ENCODE measurements at places on chromosomes 2 and 18.

DNA sequence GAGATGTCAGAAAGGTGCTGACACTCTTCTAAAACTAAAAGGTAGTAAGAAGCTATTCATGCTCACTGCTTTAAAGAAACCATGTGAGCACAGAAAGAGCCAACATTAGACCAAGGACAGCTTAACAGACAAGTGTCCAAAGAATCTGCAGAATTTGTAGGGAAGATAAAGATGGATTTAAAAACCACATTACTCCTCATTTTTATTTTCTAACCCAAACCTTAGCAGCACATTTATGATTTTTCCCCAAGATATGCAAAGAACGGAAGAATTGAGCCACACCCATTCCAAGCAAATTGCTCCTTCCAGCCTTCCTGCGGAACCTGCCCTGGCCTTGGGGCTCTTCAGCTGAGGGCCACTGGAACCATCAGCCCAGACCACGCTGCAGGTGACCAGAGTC, 26.9 kb downstream of the MBP start:
- H3K4me1 ChIP-seq: peaks cover 59% of the 10 kb centered on the region
- H3K27ac ChIP-seq: no peak overlapping the region
- H3K36me3 ChIP-seq: no peaks in the 10 kb centered on the region
- H3K4me3 ChIP-seq: no peak overlapping the region
- H3K27me3 ChIP-seq: no peaks in the 10 kb centered on the region
- no peak for DNase-seq

- H3K27me3 ChIP-seq: no peaks in the 10 kb centered on the region
- DNase-seq: peak; percentile 58
- H3K36me3 ChIP-seq: no peaks in the 10 kb centered on the region
- peaks cover 29% of the 10 kb centered on the region for H3K4me1 ChIP-seq
- H3K4me3 ChIP-seq: peak overlapping the region; percentile 70
Measured at GRCh38 chr18:55422456-55423180, 165.4 kb downstream of the TCF4 start.

DNA sequence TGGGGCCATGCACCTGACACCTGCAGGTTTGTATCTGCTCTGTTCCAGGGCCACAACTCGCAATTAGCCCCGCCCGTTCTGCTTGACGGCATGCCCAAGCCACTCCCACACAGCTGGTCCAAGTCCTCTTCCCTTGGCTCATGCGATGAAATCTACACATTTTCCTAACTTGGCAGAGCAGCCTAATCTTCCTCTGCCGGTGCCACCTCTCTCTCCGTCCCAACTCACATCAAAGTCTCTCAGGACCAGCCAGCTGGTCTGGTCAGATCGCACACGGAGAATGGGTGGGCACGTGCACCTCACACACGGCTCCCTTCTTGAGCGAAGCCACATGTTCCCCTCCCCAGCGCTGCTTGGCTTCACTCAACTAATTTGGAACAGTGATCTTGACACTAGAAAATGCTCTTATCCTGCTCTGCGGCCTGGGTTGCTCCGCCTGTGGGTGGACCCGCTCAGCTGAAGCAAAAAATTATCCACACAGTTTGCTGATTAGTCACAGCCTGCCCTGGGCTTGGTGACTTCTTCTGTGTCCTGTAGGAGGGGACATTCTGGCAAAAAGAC, 176.7 kb downstream of the NRP2 start:
- DNase-seq: no peak
- no peak overlapping the region for H3K4me3 ChIP-seq
- no peaks in the 10 kb centered on the region for H3K4me1 ChIP-seq
- H3K36me3 ChIP-seq: no peaks in the 10 kb centered on the region

DNA sequence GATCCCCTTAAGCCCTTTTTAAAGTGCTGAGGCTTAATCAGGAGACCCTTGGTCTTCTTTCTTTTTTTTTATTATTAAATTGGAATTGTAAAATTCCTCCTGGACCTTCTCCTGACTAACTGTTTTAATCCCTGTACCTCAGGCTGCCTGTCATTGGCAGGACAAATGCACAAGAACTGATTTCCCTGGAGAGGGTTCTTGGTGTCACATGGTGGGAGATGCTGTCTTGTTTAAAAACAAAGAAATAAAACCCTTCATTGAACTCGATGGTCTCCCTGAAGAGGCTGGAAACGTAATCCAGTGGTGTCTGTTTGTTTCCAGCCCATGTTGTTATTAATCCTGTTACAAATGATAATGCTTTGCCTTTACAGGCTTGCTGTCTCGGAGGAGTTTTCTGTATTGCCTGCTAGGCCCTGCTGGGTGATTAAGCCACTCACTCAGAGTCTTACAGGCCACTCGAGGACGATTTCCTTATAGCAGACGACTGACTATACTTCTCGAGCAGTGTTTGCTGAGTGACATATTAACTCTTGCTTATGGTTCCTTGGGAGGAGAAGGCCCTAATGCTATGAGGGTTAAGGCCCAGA, 100.5 kb upstream of the MGAT5 start:
- no peaks in the 10 kb centered on the region for H3K27me3 ChIP-seq
- no peak overlapping the region for H3K27ac ChIP-seq
- no peaks in the 10 kb centered on the region for H3K4me1 ChIP-seq
- H3K4me3 ChIP-seq: no peak overlapping the region
- H3K36me3 ChIP-seq: no peaks in the 10 kb centered on the region
- DNase-seq: no peak

GRCh38 chr2:166539340-166540162, 45.5 kb upstream of the SCN7A start:
- H3K27me3 ChIP-seq: no peaks in the 10 kb centered on the region
- no peak for DNase-seq
- no peaks in the 10 kb centered on the region for H3K4me1 ChIP-seq
- no peaks in the 10 kb centered on the region for H3K36me3 ChIP-seq
- no peak overlapping the region for H3K27ac ChIP-seq
- H3K4me3 ChIP-seq: no peak overlapping the region

DNA sequence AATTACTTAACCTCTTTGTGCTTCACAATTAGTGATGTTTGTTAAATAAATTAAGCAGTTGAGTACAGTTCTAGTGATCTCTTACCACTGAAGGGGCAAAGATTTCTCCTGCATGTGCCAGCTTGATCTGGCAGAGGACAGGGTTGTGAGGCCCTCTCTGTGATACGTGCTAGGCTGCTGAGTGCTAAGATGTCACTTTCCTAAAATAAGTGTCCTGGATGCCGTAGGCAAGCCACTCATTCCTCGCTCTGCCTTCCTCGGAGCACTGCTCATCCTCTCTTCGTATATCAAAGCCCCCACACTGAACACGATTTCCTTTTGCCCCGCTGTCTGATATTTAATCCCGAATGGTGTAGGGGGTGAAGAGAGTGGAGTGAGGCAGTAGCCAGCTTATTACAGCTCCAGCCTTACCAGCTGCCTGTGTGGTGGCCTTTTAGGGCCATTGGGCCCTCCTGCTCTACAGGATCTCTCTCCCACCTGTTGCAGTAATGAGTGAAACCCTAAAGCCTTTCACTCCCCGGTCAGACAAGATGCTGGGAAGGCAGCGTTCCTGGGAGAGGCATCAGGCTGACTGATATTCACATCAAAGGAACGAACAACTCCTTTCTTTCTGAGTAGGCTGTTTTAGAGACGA, 40.5 kb downstream of the PTPRM start:
- peak overlapping the region; percentile 81 for H3K27ac ChIP-seq
- no peak overlapping the region for H3K4me3 ChIP-seq
- H3K4me1 ChIP-seq: peaks cover 23% of the 10 kb centered on the region
- H3K36me3 ChIP-seq: no peaks in the 10 kb centered on the region

DNA sequence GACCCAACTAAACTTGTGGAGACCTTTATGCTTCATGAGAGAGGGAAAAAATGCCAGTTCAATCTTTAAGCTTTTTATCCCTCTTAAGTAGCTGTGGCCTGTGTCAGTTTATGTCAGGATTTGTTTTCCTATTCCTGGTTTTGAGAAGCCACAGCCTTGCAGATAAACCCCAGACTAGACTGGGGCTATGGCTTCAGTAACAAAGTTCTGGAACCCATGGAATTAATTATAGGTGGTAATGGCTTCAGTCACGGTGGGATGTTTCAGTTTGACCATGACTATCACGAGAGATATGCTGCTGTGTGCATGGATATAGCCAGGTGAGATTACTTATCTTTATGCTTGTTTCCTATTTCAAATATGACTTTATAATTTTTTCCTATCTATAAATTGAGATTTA, 134.8 kb downstream of the RAPGEF4 start:
- H3K4me1 ChIP-seq: no peaks in the 10 kb centered on the region
- DNase-seq: no peak
- H3K27ac ChIP-seq: no peak overlapping the region
- no peak overlapping the region for H3K4me3 ChIP-seq
- H3K27me3 ChIP-seq: no peaks in the 10 kb centered on the region

DNA sequence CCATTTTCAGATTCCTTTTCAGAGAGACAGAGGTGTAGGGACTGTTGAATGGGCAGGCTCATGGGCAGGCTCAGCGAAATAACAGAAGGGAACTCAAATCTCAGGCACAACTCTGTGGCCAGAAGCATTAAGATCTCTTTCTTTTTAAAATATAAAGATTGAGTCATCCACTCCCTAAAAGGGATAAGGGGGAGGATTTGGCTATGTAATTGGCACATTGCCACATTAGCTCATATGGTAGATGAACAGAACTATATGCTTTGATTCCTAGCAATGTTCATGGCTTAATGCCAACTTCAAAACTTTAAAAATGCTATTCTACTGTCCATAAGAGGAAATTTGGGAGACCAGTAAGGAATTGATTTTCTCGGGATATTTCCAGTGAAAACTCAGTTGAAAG, 53.8 kb upstream of the SLC5A7 start:
- H3K27me3 ChIP-seq: no peaks in the 10 kb centered on the region
- H3K4me1 ChIP-seq: no peaks in the 10 kb centered on the region
- H3K27ac ChIP-seq: no peak overlapping the region
- DNase-seq: no peak

DNA sequence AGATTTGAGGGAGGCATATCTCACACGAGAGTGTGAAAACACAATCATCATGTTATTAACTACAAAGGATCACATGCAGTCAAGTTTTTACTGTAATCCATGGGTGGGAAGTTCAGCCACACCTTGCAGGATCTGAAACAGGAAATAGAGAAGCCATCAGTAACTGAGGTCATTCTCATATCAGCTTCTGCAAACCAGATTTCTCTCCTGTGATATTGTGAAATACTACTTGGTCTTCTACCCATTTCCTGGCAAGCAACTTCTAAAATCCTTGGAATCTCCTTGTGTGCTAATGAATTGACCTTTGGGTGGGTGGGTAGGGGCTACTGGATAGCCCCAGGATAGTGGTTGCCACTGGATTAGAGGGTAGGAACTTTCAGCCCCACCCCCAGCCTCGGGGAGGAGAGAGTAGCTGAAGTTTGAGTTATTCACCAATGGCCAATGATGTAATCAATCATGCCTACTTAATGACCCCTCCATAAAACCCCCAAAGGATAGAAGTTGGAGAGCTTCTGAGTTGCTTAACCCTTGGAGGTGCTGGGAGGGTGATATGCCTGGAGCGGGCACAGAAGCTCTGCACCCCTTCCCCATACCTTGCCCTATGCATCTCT, 25.6 kb upstream of the TGIF1 start:
- no peak overlapping the region for H3K27ac ChIP-seq
- no peak overlapping the region for H3K4me3 ChIP-seq
- no peak for DNase-seq
- H3K36me3 ChIP-seq: no peaks in the 10 kb centered on the region

Measured in osteoblast (primary cell).